ENCODE measurements at places on chromosomes 6 and 20. TPM values are rescaled to one million over a fixed set of nuclear protein-coding genes. Genes with fewer than 3 reads are reported as not detected.

Gene RAET1G
- total RNA-seq = 0.19 TPM

DNA sequence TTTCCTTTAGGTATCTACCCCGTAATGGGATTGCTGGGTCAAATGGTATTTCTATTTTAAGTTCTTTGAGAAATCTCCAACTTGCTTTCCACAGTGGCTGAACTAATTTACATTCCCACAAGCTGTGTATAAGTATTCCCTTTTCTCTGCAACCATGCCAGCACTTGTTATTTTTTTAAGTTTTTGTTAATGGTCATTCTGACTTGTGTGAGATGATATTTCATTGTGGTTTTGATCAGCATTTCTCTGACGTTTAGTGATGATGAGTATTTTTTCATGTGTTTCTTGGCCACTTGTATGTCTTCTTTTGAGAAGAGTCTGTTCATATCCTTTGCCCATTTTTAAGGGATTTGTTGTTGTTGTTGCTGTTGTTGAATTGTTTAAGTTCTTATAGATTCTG, 871.1 kb downstream of the KIF16B start:
- no peaks in the 10 kb centered on the region for H3K36me3 ChIP-seq
- H3K4me3 ChIP-seq = no peak overlapping the region
- H3K27me3 ChIP-seq = no peaks in the 10 kb centered on the region
- no peak for DNase-seq
- H3K4me1 ChIP-seq = no peaks in the 10 kb centered on the region
- no peak overlapping the region for H3K27ac ChIP-seq

DNA sequence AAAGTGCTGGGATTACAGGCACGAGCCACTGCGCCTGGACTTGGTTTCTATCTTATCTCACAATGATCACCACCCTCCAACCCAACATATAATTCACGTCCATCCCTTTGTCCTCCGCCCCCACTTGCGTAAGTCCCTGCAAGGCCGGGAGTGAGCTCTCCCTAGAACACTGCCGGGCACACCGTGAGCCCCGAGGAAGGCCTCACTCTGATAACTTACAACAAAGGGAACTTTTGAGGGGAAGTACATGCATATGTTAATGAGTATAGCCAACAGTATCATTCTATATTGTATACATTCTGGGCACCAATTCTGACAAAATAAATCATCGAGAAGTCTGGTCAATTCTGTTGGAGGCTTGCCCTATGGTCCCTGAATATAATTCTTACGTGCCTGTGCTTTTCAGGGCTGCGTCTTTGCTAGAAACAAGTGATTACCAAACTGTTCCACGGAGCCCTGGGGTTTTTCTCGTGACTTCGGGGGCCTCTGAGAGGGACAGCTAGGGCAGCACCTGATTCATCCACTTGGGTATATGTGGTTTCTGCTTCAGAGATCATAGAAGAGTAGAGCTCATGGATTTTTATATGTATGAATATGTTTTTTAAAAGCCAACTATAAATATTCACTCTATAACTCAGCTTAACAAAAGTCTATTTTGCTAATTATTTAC, 469.8 kb upstream of the AGPAT4 start:
- H3K4me1 ChIP-seq = no peaks in the 10 kb centered on the region
- no peak overlapping the region for H3K4me3 ChIP-seq
- no peaks in the 10 kb centered on the region for H3K27me3 ChIP-seq
- no peaks in the 10 kb centered on the region for H3K36me3 ChIP-seq
- no peak overlapping the region for H3K27ac ChIP-seq

GRCh38 chr6:128557081-128557480, 36.7 kb upstream of the PTPRK start:
- H3K4me1 ChIP-seq = peaks cover 28% of the 10 kb centered on the region
- no peaks in the 10 kb centered on the region for H3K27me3 ChIP-seq
- no peak overlapping the region for H3K4me3 ChIP-seq
- H3K36me3 ChIP-seq = no peaks in the 10 kb centered on the region
- H3K27ac ChIP-seq = no peak overlapping the region

GRCh38 chr20:43914311-43915210, at the start of gene TOX2:
TOX2 (plus strand) TSS chr20:43914852; CDS start chr20:43914892, 40 bp downstream.
- H3K36me3 ChIP-seq = no peaks in the 10 kb centered on the region
- H3K27ac ChIP-seq = no peak within 1 kb of the TSS
- H3K4me1 ChIP-seq = peaks cover 22% of the 10 kb centered on the region
- peaks cover 65% of the 10 kb centered on the region for H3K27me3 ChIP-seq
- H3K4me3 ChIP-seq = peak within 1 kb of the TSS; percentile 64

GRCh38 chr6:109793792-109794191, 102.7 kb downstream of the FIG4 start:
- no peak for DNase-seq
- peaks cover 18% of the 10 kb centered on the region for H3K36me3 ChIP-seq
- H3K4me1 ChIP-seq = peaks cover 26% of the 10 kb centered on the region
- no peaks in the 10 kb centered on the region for H3K27me3 ChIP-seq
- peak overlapping the region; percentile 52 for H3K27ac ChIP-seq

GRCh38 chr6:137813308-137813970, 53.6 kb upstream of the TNFAIP3 start:
- DNase-seq = no peak
- no peak overlapping the region for H3K27ac ChIP-seq
- H3K4me1 ChIP-seq = peaks cover 9% of the 10 kb centered on the region
- no peaks in the 10 kb centered on the region for H3K36me3 ChIP-seq

DNA sequence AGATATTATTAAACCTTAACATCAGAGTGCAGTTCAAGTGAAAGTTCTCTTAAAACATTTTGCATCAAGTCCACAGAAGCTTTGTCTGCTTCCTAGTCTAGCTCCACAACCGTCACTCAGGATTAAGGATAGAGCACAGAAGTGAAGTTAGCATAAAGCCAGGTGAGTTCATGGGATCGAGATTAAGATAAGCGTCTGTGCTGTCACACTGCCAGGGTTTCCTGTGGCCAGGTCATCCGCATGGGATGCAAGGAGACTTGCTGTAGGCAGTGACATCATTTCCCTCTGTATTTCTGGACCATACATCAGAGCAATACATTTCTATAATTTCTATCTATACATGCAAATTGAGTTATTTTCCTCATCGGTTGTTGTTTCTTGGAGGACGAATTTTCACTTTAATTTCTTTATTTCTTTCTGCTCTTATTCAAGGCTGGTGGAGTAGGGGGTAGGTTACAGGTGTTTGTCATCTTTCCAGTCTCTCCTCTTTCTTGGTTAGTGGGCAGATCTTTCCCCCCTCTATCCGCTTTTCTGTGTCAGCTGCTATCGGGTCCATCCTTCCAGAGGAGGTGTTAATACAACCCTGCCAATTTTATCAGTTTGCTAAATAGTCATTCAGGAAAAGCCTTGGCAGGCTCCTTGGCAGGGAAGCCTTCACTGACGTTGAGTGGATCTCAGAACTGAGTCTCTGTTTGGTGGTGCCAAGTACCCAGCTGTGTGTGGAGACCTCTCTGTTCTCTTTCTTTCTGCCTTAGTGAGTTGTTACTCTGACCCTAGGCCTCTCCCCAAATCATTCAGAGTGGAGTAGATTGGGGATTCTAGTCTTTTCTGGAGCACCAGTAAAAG, 307.6 kb upstream of the MAP3K7 start:
- H3K36me3 ChIP-seq = no peaks in the 10 kb centered on the region
- no peak overlapping the region for H3K27ac ChIP-seq
- H3K4me1 ChIP-seq = no peaks in the 10 kb centered on the region
- H3K4me3 ChIP-seq = no peak overlapping the region
- no peak for DNase-seq
